ENCODE measurements at places on chromosomes 1 and 21.

DNA sequence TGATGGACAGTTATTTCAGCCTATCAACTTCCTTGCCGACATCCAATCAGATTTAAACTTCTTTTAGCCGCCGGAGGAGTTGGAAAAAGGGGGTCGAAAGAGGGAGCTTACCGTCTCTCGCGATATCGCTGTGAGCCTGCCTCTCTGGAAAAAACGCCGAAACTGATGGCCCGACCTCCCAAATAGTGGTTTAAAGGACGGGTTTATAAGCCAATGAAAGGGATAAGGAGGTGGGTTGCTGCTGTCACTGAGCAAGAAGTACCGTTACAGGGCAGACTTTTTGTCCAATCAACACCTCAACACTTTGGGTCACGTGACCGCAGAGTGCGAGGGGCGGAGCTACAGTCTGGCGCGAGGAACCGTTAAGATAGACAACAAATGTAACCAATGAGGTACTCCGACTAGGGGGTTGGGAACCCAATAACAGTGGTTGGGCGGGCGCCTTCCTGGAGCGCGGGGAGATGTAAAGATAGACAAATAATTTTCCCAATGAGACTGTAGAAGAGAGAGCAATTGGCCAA lies at the start of gene RBM15:
Gene RBM15 (plus strand): TSS at position 492 of the 521 bp plus-strand sequence. CDS start 29 bp downstream, at position 521.
- DNase-seq = peak; percentile 100

- no peak for DNase-seq
Observed at GRCh38 chr1:9717193-9718005, 65.9 kb downstream of the PIK3CD start.

DNA sequence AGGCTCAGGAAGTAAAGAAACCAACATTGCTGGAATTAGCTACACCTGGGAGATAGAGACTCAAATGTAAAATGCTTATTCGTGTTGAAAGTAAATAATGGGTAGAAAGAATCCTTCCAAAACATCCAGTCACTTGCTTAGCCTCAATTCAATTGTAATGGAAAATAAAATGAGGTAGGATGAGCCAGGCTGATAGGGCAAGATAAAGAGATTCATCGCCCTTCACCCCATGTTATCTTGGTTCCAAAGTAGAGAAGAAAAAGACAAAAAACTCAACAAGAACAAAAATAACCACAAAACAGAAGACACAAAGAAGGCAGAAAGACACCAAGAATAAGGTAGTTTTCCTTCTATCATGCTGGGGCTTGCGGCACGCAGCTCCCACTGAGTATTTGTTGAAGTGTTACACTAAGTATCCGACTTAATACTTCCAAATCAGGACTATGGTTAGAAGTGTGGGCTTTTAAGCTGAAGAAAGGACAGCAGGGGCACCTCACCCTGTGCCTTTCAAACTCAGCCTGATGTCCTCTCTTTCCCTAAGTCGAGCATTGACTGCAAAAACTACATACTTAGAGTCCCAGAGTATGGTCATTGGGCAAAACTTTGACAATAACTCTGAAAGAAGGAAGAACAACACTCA lies 202.1 kb downstream of the VAV3 start:
- no peak for DNase-seq

DNA sequence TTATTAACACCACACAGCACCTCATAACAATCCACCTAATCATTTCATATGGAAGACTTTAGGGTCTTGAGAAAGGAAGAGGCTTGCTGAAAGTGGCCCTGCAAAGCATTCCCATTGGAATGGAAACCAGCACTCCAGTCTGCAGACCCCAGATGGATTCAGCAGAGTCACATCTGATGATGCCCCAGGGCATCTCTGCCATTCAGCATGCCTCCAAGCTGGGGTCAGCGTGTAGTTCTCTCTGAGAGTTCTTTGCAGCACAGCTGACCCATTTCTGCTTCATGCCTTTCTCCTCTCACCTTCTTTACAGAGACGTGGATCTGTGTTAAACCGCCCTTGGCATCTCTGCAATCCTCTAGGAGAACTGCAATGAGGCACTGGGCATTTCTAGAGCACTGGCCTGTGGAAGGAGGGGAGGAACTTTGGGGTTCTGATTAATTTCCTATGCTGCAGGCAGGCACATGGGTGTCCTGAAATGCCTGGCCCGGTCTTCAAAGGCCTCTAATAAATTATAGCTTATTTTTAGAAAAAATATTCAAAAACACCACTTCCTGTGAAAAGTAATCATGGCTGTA lies 2.6 kb upstream of the LUZP1 start:
- DNase-seq = no peak

GRCh38 chr1:206457408-206458120 lies 12.7 kb upstream of the IKBKE start:
- no peak for DNase-seq

DNA sequence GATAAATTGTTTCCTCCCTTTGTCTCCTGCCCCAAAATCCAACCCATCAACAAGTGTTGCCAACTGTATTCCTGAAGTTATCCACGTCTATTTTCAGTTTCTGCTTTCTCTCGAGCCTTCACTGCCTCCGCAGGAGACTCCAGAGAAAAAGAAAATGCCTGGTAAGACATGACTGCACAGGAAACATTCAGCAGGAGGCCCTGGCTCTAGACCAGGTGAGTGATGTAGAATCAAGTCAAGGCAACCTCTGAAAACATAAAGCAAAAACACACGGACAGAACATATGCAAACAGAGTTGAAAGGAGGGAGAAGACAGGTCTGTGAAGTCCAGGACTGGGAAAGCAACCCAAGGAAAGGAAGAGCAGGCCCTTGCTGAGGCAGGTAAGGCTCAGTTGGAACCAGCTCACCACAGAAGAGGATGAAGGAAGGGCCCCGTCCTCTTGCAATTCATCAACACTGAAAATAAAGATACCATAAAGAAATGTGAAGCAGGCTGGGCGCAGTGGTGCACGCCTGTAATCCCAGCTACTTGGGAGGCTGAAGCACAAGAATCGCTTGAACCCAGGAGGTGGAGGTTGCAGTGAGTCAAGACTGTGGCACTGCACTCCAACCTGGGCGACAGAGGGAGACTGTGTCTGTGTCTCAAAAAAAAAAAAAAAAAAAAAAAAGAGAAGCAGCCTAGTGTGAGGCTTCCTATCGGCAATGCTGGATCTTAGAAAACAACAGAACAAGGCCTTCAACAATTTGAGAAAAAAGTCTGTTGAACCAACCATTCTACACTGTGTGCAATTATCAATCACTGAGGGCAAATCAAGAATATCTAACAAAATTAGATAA lies 8.8 kb downstream of the NOL9 start:
- DNase-seq = no peak

- DNase-seq = no peak
Observed at GRCh38 chr1:241376701-241377100, 19.7 kb upstream of the RGS7 start.

All from SW 1271 (cell line).